RCC 7860 (cell line): ENCODE measurements at places on chromosomes 12 and 14.

- no peak for DNase-seq
Observed at GRCh38 chr14:87522575-87522974, 470.4 kb downstream of the GALC start.

DNA sequence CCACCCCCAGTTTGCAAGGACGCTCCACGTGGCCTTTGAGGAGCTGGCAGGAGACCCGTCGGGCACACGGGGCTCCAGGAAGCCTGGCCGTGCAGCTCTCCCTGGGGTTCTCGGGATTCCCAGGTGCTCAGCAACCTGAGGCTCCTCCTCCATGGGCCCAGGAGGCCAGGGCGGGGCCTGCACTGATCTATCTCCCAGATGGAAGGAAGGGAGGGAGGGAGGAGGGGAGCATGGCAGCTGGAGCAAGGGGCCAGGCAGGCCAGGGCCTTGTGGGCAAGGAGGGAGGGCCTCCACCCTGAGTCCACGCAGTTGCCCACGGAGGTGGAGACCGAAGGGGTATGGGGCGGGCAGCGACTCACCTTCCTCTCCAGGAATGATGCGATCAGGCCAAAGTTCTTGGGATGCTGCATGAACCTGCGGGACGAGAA is 127.3 kb downstream of the RFLNA start:
- DNase-seq, result peak; percentile 18

GRCh38 chr12:38904537-38905479 is 583 bp downstream of the CPNE8 start:
- DNase-seq, result peak; percentile 91

DNA sequence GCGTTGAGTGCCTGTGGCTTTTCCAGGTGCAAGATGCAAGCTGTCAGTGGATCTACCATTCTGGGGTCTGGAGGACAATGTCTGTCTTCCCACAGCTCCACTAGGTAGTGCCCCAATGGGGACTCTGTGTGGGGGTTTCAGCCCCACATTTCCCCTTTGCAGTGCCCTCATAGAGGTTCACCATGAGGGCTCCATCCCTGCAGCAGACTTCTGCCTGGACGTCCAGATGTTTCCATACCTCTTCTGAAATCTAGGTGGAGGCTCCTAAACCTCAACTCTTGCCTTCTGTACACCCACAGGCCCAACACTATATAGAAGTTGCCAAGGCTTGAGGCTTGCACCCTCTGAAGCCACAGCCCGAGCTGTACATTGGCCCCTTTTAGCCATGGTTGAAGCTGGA is 52.9 kb downstream of the PRKCH start:
- no peak for DNase-seq

DNA sequence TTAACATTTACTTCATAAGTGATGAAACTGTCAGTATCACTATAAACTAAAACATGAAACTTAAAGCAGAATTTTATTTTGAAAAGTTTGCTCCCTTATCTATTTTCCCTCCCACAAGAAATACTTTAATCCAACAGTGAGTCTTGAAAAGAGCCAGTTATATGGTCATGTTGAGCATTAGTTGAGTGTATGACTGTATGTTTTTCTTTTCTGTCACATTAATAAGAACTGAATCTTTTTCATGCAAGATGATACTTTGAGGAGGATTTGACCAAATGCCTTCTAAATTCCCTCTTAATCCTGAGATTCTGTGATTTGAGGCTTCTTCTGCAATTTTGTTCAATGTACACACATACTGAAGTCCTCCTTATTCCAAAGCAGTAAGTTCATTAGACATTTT is 33.7 kb upstream of the YARS2 start:
- no peak for DNase-seq

DNA sequence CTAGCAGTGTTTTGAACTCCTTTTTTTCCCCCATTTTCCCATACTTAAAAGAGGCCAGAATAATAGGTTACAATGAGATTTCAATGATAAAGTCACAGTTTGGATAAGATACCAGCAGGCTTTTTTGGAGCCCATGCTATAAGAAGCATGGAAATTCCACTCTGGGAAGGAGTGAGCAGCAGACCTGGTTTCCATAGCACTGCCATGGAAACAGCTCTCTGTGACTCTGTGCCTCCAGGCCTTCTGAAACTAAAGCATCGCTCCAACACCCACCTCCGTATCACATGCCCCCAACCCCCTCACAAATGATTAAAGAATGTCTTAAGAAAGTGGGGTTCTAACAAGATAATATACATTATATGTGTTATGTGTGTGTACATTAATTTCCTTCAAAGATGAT is 165.0 kb downstream of the GRIN2B start:
- DNase-seq, result no peak

GRCh38 chr12:41537522-41537921 is 349.4 kb downstream of the PDZRN4 start:
- no peak for DNase-seq

- DNase-seq, result no peak
Observed at GRCh38 chr12:91327131-91327530, 144.5 kb upstream of the DCN start.

DNA sequence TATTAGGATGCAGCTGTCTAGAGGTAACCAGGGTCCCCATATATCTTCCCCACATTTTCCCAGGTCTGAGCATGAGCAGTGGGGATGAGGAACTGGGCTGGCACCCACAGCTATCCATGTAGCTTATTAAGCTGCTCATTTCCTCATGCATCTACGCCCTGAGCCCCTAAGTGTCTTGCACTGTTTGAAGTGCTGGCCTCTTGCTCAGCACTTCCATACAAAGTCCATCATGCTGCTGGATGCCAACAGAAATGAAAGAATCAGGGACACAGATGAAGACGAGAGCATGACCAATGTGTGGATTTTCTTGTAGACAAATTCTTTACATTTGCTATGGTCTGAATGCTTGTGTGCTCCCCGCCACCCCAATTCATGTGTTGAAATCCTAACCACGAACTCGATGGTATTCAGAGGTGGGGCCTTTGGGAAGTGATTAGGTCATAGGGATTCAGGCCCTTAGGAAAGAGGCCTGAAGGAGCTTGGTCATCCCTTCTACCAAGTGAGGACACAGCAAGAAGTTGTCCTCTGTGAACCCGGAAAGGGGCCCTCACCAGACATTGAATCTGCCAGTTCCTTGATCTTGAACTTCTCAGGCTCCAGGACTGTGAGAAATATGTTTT is 54.5 kb downstream of the C12orf75 start:
- DNase-seq, result no peak

- peak; percentile 76 for DNase-seq
Observed at GRCh38 chr12:89064780-89065179, 287.5 kb downstream of the DUSP6 start.

- DNase-seq, result no peak
Observed at GRCh38 chr14:67392800-67393199, 19.2 kb downstream of the PLEK2 start.

GRCh38 chr14:60339571-60339970 is 90.5 kb downstream of the PPM1A start:
- no peak for DNase-seq

GRCh38 chr14:68440820-68441219 is 352.0 kb downstream of the ZFP36L1 start:
- DNase-seq, result no peak

- no peak for DNase-seq
Observed at GRCh38 chr12:58435647-58436046, 484.7 kb downstream of the LRIG3 start.

DNA sequence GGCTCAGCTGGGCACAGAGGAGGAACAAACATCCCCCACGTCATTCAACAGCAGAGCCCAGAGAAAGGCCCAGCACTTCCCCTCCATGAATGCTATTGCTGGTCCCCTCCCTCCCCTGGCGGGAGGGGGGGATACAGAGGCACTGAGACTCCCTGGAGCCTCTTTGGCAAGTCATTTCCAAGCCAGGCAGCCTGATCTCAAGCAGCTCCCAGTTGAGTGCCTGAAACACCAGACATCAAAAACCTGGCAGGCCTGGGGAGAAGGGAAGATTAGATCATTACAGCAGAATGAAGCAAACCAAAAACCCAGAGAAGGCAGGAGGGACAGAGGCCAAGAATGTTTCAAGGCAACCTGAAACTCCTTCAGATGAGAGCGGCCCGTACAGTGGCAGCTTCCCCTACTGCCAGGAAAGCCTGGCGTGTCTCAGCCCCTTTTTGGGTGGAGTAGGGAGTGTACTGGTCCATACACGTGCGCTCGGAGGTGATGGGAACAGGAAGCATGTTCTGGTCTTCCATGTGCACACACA is 92.1 kb downstream of the LRRC74A start:
- DNase-seq, result peak; percentile 39

GRCh38 chr12:110872100-110872499 is 25.3 kb downstream of the CCDC63 start:
- no peak for DNase-seq

DNA sequence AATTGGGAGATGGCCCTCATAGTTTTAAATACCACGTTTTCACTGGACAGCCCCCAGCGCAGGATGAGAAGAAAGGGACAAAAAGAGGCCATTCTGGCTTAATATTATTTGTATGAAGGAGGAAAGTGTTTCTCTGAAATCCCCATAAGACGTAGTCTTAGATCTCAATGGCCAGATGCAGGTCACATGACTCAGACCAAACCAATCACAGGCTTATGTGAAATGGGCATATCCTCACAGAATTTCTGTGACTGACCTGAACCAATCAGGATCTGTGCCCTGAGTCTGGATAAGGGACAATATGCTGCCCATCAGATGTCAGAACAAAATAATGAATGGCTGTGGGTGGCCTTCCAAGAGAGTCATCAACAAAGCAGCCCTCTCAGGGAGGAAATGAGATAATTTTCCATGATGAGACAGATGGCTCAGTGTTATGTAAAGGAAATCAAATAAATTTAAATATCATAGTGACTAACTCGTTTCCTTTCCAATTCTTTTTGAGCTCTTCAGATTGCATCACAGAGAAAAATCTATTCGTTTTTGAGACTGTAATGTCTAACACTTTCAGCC is 1009.5 kb upstream of the TMEM132C start:
- peak; percentile 28 for DNase-seq

DNA sequence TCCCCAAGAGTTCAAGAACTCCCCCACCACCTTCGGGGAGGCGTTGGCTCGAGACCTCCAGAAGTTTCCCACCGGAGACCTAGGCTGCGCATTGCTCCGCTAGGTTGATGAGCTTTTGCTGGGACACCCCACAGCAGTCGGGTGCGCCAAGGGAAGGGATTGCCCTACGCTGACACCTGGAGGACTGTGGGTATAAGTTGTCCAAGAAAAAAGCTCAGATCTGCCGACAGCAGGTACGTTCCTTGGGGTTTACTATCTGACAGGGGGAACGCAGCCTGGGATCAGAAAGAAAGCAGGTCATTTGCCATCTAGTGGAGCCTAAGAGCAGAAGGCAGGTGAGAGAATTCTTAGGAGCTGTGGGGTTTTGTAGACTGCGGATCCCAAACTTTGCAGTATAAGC is 98.8 kb downstream of the FRMD6 start:
- DNase-seq, result no peak

DNA sequence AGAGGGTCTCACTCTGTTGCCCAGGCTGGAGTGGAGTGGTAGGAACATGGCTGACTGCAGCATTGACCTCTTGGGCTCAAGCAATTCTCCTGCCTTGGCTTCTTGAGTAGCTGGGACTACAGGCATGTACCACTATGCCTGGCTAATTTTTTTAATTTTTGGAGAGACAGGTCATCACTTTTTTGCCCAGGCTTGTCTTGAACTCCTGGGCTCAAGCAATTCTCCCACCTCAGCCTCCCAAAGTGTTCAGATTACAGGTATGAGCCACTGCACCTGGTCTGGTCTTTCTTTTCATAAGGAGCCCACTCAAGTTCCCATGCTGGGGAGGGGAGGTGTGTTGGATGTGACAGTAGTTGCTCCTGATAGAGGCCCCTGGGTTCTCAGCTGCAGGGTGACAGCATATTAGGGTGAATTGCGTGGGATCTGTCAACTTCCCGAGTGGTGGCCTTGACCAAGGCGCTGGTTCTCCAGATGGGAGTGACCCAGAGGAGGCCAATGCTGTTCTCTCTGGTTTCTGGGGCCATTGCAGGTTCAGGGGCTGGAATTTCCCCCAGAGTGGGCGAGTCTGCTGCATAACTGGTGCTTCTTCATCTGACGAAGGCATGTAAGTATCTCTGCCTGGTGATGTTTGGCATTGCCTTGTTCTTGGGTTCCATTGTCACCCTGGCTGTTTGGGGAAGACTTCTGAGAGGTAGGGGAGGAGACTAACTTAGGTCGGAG is 52.4 kb upstream of the ESRRB start:
- DNase-seq, result no peak

DNA sequence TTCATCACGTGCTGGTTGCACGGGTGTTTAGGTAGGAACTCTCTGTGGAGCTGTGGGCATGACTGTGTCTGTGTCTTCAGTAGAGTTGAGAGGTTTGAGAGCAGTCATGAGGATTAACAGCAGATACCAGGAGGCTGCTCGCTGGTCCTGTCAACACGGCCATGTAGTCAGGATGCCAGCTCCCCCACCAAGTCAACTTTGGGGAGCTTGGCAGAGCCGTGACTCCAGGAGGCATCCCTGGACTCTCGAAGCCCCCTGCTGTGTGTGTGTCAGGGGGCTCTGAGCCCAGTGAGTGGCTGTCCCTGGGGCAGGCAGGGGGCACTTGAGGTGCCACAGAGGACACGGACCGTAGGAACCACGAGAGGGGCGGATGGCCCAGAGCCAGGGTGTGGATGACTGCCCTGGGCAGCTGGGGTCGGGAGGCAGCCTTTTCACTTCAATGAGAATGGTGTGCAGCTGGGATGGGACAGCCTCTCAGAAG is 7.2 kb upstream of the GPR132 start:
- no peak for DNase-seq

- DNase-seq, result no peak
Observed at GRCh38 chr12:116931665-116932064, 20.9 kb downstream of the FBXW8 start.

DNA sequence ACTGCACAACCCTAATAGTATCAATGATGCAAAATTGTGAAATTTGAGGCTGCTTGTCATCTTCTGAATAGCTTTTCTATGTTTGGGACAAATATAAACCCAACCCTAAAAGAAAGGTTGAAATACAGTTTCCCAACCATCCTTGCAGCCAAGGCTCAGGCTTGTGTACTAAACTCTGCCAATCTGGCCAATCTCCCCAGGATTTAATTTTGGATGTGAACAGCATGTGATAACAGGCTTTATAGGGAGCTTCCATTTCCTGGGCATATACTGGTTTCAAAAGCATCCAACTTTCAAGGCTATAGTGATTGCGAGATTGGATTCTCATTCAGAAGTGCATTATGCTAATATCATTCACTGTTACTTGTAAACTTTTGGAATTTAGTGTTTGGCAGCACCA is 55.7 kb upstream of the MUCL1 start:
- no peak for DNase-seq

DNA sequence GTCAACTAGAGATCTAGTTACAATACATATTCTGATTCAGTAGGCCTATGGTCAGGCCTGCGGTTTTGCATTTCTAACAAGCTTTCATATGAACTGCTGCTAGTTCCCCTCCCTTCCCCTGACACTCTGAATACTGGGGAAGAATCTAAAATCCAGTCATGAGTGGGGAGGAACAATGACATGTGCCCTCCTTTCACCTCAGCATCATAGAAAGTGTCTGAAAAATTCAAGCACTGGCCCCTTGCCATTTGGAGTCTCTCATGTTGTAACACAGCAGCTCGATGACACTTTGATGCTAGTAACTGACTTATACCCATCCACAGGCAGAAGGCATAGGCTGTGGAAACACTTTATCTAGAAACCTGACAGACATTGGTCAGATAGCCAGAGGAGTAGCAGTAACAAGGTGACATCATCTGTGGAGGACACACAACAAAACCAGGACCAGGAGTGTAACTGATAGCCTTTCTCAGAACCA is 161.9 kb upstream of the RASSF8 start:
- no peak for DNase-seq

- DNase-seq, result no peak
Observed at GRCh38 chr12:40988355-40988754, 199.8 kb upstream of the PDZRN4 start.
